ENCODE measurements at places on chromosomes 16 and 17. TPM values are rescaled to one million over a fixed set of nuclear protein-coding genes. Genes with fewer than 3 reads are reported as not detected.
A peak's percentile ranks its signal among the peaks of the same experiment; 100 is the strongest.

The BAHCC1 gene
- 17.0 TPM for total RNA-seq

The ITGAD gene
- 0.23 TPM for total RNA-seq

The ICAM2 gene
- total RNA-seq: 16.6 TPM

The EVPLL gene
- total RNA-seq: not detected

The TSEN54 gene
- total RNA-seq: 26.4 TPM

The OTOP2 gene
- total RNA-seq: not detected

The SMPD3 gene
- 0.83 TPM for total RNA-seq

DNA sequence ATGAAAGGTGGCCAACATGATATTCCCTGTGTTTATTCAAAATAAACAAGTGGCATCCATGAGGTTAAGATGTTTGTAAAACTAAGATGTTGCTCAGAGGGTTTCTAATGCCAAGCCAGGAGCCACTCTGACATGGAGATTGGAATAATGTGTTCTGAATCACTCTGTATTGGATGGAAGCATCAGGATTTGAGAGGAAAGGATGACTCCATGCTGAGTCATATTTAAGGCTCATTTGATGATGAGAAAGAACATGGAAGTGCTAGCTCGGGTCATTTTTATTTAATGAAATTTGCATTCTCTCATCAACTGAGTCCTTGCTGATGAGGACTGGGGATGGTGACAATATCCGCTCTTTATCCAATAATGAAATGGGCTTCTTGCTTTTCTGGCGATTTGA lies 6.2 kb downstream of the VAT1L start:
- no peaks in the 10 kb centered on the region for H3K36me3 ChIP-seq
- H3K4me1 ChIP-seq: no peaks in the 10 kb centered on the region
- no peak overlapping the region for H3K27ac ChIP-seq
- no peak for DNase-seq

DNA sequence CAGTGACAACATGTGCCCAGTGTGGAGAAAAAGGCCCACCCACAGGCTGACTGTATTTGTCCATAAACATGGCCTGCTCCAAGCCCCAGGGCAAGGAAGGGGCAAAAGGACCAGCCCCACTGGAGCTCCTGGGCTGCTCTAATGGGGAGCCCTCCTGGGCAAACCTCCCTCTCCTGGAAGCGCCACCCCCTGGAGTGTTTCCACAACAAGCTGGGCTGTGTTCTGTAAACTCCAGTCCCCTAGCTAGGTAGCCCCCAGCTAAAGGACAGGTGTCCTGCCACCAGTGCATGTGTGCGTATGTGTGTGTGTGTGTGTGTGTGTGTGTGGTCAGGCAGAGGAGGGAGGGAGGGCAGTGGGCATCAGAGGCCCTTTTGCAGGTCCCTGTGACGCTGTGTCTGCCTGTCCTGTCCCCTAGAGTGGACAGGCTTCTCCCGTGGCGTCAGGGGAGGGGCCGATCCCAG lies 11.3 kb upstream of the STAC2 start:
- peak overlapping the region; percentile 33 for H3K27ac ChIP-seq
- no peak for DNase-seq
- H3K27me3 ChIP-seq: no peaks in the 10 kb centered on the region
- peaks cover 10% of the 10 kb centered on the region for H3K4me1 ChIP-seq

GRCh38 chr16:17605784-17606183 lies 135.0 kb upstream of the XYLT1 start:
- H3K27me3 ChIP-seq: no peaks in the 10 kb centered on the region
- no peak overlapping the region for H3K4me3 ChIP-seq
- H3K36me3 ChIP-seq: no peaks in the 10 kb centered on the region
- H3K4me1 ChIP-seq: no peaks in the 10 kb centered on the region
- no peak overlapping the region for H3K27ac ChIP-seq

GRCh38 chr17:81924557-81925532 lies 2.7 kb downstream of the MAFG start:
- DNase-seq: no peak
- no peaks in the 10 kb centered on the region for H3K36me3 ChIP-seq
- H3K4me1 ChIP-seq: peaks cover 53% of the 10 kb centered on the region
- H3K27ac ChIP-seq: peak overlapping the region; percentile 63
- no peak overlapping the region for H3K4me3 ChIP-seq

- H3K36me3 ChIP-seq: no peaks in the 10 kb centered on the region
- H3K4me1 ChIP-seq: no peaks in the 10 kb centered on the region
- H3K27ac ChIP-seq: no peak overlapping the region
Observed at GRCh38 chr17:14918540-14918939, 346.6 kb downstream of the PMP22 start.

DNA sequence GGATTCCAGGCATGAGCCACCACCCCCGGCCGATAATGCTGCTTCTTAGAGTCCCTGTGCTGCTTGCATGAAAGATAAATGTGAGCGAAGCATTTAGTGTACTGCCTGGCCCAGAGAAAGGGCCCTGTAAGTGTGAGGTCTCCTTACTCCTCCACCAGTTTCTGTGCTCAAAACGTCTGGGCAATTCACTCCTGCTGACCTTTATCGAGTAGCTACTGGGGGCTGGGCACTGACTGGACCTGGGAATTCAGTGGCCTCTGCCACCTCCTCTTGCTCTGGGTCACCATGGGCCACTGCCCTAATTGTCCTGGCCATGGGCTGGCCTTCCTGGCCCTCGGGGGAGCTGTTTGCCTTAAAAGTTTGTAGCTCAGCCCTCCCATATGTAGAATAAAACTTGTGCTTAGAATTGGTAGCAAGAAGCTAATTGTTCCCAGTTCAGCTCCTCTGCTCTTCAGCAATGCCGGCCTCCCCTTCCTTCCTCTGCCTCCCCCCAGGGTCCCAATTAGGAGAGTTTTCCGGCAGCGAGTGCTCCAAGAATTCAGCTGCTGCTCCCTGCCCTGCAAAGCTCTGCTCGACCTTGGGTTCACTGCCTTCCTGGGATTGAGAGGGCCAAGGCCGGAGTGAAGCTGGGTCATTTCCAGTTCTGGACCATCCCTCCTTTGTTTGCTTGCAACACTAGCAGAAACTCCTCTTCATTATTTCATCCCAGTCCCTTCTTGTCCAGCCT lies 98.9 kb upstream of the CDC42EP4 start:
- peaks cover 8% of the 10 kb centered on the region for H3K4me1 ChIP-seq
- H3K36me3 ChIP-seq: no peaks in the 10 kb centered on the region
- H3K27me3 ChIP-seq: no peaks in the 10 kb centered on the region
- no peak overlapping the region for H3K4me3 ChIP-seq
- no peak for DNase-seq

DNA sequence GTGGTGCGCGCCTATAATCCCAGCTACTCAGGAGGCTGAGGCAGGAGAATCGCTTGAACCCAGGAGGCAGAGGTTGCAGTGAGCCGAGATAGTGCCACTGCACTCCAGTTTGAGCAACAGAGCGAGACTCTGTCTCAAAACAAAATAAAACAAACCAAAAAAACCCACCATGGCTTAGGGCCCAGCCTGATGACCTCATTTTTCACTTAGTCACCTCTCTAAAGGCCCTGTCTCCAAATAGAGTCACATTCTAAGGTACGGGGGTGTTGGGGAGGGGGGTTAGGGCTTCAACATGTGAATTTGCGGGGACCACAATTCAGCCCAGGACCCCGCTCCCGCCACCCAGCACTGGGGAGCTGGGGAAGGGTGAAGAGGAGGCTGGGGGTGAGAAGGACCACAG lies 1.4 kb upstream of the STH start:
- no peaks in the 10 kb centered on the region for H3K36me3 ChIP-seq
- H3K27ac ChIP-seq: no peak overlapping the region
- DNase-seq: no peak
- H3K4me3 ChIP-seq: no peak overlapping the region
- peaks cover under 1% of the 10 kb centered on the region for H3K4me1 ChIP-seq
- H3K27me3 ChIP-seq: no peaks in the 10 kb centered on the region

- H3K36me3 ChIP-seq: no peaks in the 10 kb centered on the region
- no peak for DNase-seq
- H3K4me3 ChIP-seq: no peak overlapping the region
- no peak overlapping the region for H3K27ac ChIP-seq
Observed at GRCh38 chr17:12548558-12548957, 117.1 kb upstream of the MYOCD start.

DNA sequence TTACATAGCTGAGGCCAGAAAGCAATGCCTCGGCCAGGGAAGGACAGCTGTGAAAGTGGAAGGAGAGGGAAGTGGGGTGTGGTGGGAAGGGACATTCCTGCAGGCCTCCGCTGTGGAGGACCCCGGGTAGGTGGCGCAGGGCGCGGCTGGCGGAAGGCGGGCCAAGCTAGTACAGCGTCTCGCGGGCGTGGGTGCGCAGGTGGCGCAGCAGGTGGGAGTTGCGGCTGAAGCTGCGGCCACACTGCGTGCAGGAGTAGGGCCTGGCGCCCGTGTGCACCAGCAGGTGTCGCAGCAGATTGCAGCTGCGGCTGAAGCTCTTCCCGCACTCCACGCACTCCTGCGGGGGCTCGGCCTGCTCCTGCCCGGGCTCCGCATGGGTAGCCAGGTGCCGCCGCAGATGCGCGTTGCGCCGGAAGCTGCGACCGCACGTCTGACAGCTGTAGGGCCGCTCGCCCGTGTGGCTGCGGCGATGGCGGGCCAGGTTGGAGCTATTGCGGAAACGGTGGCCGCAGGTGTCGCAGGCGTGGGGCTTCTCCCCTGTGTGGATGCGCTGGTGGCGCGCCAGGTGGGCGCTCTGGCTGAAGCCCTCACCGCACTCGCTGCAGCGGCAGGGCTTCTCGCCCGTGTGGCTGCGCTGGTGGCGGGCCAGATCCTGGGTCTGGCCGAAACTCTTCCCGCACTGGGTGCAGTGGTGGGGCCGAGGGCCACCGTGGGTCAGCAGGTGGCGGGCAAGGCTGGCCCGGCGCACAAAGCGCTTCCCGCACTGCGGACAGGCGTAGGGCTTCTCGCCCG lies 10.0 kb downstream of the ZSCAN10 start:
- H3K27me3 ChIP-seq: no peaks in the 10 kb centered on the region
- no peak overlapping the region for H3K27ac ChIP-seq
- H3K36me3 ChIP-seq: no peaks in the 10 kb centered on the region
- no peaks in the 10 kb centered on the region for H3K4me1 ChIP-seq
- no peak overlapping the region for H3K4me3 ChIP-seq
- no peak for DNase-seq

DNA sequence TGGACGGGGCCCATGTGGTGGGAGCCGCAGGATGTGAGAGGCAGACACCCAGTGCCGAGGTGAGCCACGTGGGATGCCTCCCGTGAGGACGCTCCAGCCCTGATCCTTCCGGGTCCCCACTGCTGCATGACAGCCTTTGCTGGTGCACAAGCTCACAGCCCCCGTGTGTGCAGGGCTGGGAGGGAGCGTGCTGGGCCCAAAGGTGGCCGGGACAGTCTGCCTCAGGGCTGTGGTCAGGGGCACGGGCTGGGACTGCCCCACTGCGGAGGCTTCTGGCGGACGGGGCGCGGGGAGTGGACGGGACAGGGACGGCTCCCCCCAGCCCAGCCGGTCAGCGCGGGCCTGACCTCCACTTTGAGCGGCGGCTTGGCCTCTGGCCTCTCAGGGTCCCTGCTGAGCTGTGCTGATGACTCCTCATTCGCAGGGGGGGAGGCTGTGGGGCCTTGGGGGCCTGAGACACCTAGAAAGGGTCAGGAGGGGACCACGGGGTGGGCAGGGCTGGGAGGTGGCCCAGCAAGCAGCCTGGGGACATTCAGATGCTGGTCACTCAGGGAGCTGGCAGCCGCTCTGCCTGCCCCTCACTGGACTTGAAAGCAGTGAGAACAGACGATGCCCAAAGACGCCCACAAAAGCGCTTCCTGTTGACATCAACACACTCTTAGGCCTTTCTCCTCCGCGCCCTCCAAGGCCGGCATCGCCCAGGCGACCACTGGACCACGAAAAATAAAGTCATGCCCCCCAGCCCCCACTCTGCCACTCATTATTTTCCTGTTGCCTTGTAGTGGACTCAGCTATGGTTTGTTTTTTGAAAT lies 9.3 kb upstream of the METRNL start:
- DNase-seq: no peak
- H3K27me3 ChIP-seq: no peaks in the 10 kb centered on the region
- H3K4me3 ChIP-seq: no peak overlapping the region
- H3K27ac ChIP-seq: no peak overlapping the region
- no peaks in the 10 kb centered on the region for H3K36me3 ChIP-seq
- H3K4me1 ChIP-seq: no peaks in the 10 kb centered on the region

DNA sequence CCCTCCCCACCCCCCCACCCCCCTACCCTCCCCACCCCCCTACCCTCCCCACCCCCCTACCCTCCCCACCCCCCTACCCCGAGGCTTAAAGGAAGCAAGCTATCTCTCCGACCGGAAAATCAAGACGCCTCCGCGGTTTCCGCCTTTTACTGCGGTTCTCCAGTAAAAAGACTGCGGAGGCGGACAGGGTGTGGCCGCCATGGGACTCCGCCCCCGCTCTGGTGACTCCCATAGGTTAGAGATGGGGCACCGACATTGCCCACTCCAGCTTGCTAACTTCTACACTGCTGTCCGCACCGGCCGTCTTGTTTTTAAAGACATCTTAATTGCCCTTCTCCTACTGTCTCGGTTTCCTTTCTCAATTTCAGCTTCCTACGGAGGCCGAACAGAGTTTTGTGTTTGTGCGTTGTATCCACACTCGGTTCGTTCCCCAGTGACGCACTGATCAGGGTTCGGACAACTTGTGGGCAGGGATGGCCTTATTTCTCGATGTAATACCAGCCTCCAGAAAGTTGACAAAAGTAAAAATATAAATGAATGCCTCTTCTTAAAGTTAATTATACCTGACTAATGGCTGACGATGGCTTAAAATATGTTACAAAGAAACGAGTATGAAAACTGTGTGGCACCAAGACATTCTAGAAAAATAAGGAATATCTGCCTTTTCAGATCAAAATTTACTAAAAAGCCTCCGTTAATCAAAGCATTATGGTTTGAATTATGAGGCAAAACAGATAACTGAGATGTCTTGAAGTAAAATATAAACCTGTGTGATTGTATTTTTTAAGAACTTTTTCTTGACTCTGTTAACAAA lies 1.1 kb upstream of the ZNF200 start:
- H3K4me1 ChIP-seq: peaks cover 11% of the 10 kb centered on the region
- H3K36me3 ChIP-seq: no peaks in the 10 kb centered on the region

DNA sequence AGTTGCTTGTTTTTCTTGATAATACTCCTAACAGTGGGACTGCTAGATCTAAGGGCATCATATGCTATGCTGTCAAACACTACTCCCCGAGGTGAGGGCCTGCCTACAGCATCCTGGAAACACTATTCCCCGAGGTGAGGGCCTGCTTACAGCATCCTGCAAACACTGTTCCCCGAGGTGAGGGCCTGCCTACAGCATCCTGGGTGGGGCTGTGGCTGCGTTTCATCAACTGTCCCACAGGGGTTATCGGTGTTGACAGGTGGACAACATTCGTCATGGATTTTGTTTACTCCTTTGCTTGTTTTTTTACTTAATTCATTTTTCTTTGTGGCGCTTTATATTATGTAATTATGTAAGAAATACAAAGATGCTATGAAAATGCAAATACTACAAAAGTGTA lies 22.5 kb downstream of the NPRL3 start:
- H3K36me3 ChIP-seq: no peaks in the 10 kb centered on the region
- no peak overlapping the region for H3K4me3 ChIP-seq
- no peak for DNase-seq
- no peak overlapping the region for H3K27ac ChIP-seq
- no peaks in the 10 kb centered on the region for H3K27me3 ChIP-seq

- H3K27ac ChIP-seq: no peak overlapping the region
- DNase-seq: no peak
- no peaks in the 10 kb centered on the region for H3K27me3 ChIP-seq
- H3K36me3 ChIP-seq: no peaks in the 10 kb centered on the region
- no peaks in the 10 kb centered on the region for H3K4me1 ChIP-seq
Observed at GRCh38 chr16:62386411-62386810, 350.2 kb upstream of the CDH8 start.

All from adrenal gland (tissue), 19 donors.